ENCODE measurements at places on chromosomes 6 and 20.

DNA sequence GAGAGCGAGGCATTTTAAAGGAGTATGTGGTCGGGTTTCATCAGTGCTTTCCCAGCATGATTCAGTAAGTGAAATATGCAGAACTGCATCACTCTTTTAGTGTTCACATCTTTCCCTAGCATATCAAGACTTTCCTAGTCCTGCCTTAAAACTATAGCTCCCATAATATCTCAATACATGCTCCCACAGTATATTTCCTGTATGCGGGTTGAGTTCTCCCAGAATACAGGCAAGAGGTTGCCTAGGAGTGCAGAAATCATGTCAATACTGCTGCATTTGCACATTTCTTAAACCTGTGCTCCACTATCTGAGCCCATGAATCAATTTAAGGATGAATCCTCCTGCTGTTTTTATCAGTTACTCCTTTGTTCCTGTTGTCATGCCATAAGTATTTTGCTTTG is 386.6 kb upstream of the SLC35B3 start:
- DNase-seq, result no peak

- no peak for DNase-seq
These were observed 214.2 kb downstream of the TBC1D7 start for GRCh38 chr6:13113981-13114593.

- DNase-seq, result no peak
These were observed 269.3 kb downstream of the ZFAND3 start for GRCh38 chr6:38088829-38089228.

DNA sequence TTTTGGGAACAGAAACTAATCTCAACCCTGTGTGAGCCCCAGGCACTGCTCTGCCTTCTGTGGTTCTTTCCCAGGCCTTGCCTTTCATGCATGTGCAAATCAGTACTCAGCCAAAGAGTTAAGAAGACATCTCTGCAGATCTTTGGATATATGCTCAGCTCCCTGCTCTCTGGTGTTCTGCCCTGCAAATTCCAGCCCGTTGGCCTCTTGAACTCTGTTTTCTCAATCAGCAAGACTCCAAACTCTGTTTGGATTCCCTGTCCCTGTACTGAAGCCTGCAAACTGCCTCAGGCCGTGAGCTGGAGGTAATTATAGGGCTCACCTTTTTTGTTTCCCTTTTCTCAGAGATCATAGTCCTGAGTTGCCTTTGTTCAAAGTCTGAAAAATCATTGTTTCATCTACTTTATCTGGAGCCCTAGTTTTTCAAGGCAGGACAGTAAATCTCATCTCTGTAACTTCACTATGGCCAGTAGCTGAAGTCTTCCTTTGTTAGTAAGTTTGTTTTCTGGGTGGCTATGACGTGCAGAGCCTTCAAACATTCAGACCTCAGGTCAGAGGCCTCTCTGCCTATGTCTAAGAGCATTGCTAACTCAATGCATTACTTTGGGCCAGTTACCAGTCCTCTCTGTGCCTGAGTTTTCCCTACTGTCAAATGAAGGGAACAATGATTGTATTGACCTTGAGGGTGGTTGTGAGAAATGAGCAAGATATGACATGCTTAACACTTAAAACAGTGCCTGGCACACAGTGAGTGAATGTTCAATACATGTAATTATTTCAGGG is 15.9 kb upstream of the MDFI start:
- DNase-seq, result peak; percentile 92

GRCh38 chr6:109060571-109060970 is 34.1 kb downstream of the SESN1 start:
- no peak for DNase-seq

- DNase-seq, result no peak
These were observed 9.5 kb upstream of the DNAJC5 start for GRCh38 chr20:63885264-63886053.

DNA sequence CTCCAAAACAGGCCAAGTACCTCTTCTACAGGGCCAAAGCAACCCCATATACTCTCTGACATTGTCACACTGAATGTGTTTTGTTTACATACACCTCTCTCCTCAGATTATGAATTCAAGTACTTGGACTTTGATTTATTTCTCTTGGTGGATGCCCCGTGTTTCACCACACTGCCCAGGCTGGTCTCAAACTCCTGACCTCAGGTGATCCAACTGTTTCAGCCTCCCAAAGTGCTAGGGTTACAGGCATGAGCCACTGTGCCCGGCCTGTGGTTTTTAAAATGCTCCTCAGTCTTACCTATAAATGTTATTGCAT is 16.1 kb downstream of the CSNK2A1 start:
- DNase-seq, result no peak

- no peak for DNase-seq
These were observed 1.1 kb upstream of the MAP3K5 start for GRCh38 chr6:136793363-136793762.

GRCh38 chr20:62694868-62695267 is 13.8 kb upstream of the NTSR1 start:
- DNase-seq, result peak; percentile 48

DNA sequence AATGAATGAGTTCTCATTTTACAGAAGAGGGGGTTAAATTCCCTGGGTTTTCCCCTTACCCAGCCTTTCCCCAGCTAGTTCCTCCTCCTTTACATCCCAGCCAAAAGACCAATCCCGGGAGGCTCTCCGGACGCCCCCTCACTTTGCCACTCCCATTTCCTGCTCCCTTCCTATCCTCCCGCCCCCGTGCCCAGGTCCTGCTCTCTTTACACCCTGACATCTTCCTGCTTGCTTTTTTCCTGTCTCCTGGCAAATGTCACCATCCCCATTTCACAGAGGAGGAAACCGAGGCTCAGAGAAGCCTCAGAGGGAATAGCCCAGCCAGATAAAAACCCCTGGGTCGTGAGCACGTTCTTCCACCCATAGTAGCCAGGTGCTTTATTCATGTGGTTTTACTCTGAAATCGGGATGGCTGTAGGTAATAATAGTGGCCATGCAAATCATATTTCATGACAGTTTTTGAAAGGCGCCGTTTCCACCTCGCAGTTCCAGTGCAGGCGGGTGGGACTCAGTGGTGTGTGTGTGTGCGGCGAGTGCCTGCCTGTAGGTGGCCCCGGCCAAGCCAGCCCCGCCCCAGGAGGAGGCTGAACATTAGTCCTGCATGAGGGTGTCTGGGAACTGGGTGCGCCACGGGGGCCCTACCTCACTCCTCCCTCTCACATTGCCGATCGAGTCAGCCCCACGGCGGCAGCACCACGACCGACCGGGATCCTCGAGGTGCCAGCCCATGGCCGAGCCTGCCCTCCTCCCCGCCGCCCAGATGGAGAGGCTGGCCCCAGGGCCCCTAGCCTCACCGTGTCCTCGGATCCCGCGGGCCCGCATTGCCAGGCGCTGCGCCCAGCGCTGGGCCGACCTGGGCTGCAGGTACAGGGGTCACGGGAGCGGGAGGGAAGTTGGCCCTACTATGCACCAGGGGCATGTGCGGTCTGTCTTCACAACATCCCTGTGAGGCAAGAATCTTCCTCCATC is at the start of gene ARHGAP40:
ARHGAP40 (plus strand) TSS at position 594 of the 969 bp plus-strand sequence.
- DNase-seq, result peak; percentile 47

GRCh38 chr6:48998574-48998973 is 464.5 kb downstream of the MMUT start:
- no peak for DNase-seq

DNA sequence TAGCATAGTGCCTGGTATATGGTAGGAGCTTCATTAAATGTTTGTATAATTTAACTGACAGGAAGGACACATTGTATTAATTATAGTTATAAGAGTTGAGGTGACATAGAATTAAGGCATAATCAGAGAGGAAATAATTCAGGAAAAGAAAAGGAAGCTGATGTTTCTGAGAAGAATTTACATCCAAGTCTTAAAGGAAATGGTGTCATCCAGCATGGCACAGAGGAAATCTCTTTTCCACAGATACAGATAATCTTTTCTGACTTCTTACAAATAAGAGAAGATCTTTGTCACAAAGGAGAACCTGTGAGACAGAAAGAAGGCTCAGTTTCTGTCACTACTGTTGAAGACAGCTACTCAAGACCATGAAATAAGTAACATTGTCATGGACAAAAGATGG is 222.5 kb downstream of the GJA1 start:
- DNase-seq, result no peak

- no peak for DNase-seq
These were observed 115.8 kb downstream of the SULF2 start for GRCh38 chr20:47669489-47669888.

DNA sequence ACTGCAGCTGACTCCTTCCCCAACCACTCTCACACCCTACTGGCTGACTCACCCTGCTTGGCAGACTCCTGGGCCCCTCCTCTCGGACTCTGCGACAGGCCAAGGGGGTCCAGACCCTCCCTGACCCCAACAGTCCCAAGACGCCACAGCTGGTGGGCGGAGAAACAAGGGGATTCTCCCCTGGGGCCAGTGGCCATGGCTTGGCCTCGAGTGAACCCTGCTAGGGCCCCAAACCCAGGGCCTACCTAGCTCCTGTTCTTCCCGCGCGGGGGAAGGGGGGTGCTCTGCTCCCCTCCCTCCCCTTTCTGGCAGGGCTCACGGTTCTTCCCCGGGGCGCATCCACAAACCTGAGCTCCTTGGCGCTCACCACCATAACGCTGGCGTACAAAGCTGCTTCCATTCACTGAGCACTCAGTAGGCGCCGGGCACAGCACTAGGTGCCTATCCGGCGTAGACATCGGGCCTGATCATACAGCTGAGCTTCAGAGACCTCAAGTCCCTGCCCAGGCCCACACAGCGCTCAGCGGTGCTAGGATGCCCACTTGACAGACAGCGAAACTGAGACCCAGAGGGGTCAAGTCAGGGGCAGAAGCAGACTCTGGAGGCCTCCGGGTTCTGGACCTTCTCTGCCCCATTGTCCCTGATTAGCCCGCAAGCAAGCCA is 597 bp downstream of the ADA start:
- DNase-seq, result no peak

GRCh38 chr6:16712931-16713484 is 48.3 kb downstream of the ATXN1 start:
- peak; percentile 92 for DNase-seq

GRCh38 chr6:157665180-157665579 is 157.9 kb upstream of the SNX9 start:
- DNase-seq, result peak; percentile 98

- no peak for DNase-seq
These were observed 39.0 kb downstream of the DSE start for GRCh38 chr6:116409756-116410155.

- DNase-seq, result no peak
These were observed 2.8 kb downstream of the BRD2 start for GRCh38 chr6:32971242-32971580.

DNA sequence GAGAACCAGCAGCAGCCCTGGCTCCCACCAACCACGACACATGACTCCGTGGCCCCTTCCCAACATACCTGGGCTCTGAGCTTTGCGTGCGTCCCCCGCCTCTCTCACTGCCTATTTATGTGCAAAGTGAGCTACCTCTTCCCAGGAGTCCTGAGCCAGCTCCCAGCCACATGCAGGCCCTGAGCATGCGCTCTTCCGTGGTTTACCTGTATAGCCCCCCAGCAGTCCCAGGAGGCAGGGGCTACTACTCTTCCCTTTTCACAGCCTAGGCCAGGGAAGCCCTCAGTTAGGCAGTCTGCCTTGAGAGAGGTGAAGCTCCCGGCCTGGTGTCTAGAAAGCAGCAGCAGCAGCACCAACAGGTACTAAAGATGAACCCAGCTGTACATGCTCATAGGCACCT is 114.8 kb upstream of the CDYL start:
- DNase-seq, result no peak

DNA sequence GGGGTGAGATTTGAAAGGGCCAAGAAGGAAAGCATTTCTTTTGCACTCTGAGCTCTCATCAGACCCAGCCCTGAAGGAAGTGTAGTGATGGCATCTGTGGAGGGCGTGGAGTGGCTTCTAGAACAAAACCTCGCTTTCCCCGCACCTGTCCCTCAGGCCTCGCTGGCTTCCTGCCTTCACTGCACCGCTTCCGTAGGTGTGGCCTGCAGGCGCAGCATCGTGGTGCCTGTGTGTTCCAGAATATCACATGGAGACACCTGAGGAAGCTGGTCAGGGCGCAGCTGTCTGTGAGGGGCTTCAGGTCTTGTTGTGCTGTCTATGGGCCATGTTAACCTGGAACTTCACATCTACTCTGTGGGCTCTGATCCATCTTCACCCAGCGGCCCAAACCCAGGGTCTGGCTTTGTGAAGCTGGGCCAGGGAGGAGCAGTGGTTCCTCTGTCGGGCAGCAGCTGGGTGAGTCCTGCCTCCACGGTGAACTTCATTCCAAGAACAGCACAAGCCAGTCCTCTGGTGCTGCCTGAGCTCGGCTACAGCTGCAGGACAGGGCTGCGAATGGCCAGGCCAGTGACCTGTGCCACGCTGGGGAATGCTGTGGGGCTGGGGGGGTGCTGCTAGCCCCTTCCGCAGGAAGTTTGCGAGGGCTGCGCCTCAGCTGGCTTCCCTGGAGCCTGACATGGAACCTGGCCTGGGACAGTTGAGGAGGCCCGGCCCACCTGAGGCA is 40.9 kb downstream of the DSTN start:
- no peak for DNase-seq

- DNase-seq, result peak; percentile 64
These were observed 92.3 kb upstream of the ELOVL5 start for GRCh38 chr6:53441035-53441493.

GRCh38 chr6:149482545-149483333 is 2.1 kb downstream of the ZC3H12D start:
- no peak for DNase-seq

DNA sequence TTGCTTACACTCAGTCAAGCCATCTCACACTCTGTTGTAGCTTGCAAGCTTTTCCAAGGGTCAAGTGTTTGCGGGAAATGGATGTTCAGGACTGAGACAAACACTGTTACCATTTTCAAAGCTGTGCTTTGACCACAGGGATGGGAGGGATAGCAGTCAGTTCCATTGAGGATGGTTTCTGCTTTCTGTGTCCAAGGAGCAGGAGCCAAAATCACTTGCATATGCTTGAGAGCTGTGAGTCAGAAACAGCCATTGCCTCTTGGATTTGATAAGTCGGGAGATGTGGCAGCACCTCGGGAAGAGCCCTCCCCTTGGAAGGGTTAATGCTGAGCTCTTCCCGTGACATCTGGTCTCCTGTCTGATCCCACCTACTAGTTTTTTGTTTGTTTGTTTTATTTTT is 85.2 kb downstream of the TCP11 start:
- no peak for DNase-seq

DNA sequence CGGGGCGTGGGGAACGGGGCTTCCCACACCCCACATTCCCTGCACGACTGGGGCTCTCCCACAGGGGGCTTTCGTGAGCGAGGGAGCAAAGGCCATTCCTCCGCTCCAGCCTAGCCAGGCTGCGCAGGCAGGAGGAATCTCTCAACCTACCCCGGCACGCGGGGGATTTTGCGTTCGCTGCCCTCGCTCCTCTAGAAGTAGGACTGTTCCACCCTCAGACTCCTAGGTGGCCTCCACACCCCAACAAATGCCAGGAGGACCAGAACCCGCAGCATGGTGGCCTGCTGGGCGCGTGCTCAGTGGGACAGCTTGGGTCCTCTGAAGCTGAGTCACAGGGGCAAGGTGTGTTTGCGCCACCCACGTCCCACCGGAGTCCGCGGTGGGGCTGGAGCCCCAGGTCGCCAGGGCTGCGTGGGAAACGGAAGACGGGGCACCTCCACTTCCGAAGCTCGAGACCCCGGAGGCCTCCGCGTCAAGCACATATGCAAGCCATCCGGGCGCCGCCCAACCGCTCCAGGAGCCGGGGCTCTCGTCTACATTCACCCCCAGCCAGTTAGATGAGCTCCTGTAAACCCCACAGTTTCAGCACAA is 1938.5 kb upstream of the DEFB115 start:
- no peak for DNase-seq
